ENCODE measurements at places on chromosomes 4 and X.

DNA sequence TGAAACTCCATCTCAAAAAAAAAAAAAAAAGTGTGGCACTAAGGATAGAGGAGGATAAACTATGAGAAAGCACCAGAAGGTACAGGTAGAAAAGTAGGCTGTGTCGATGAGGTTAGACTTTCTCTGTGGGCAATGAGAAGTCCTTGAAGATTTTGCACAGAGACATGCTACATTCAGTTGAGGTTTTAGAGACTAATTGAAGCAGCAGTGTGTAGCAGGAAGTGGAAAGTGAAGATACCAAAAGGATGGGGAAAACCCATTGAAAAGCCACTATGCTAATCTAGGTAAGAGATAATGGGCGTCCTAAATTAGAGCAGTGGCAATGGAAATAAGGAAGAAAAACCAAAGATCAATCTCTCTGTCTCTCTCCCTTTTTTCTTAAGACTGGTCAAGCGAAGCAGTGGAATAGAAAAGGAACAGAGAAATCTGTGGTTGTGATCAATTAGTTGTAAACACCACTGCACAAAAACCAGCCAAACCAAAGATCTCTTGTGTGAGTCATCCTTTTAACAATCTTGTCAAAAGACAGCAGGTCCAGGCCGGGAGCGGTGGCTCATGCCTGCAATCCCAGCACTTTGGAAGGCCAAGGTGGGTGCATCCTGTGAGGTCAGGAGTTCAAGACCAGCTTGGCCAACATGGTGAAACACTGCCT lies 3.5 kb downstream of the SPINK2 start:
- DNase-seq, result no peak

GRCh38 chr4:25677943-25678342 lies 22.3 kb downstream of the SLC34A2 start:
- no peak for DNase-seq

DNA sequence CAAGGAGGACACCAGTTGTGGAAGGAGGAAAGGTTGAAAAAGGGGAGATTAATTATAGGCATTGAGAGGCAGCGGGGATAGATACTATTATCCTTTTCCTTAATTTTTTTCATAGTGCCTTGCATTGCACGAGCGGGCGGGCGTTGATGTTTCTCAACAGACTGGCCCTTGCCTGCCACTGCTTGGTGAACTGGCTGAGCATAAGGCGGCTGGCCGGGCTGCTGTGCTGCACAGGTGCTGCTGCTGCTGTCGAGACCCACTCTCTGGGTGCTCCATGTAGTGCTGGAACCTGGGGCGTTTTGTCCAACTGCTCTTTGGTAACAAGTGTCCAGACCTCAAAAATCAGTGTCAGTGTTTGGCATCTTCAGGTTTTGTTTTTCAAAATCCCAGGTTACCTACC lies 83.3 kb upstream of the PAQR3 start:
- DNase-seq, result no peak

DNA sequence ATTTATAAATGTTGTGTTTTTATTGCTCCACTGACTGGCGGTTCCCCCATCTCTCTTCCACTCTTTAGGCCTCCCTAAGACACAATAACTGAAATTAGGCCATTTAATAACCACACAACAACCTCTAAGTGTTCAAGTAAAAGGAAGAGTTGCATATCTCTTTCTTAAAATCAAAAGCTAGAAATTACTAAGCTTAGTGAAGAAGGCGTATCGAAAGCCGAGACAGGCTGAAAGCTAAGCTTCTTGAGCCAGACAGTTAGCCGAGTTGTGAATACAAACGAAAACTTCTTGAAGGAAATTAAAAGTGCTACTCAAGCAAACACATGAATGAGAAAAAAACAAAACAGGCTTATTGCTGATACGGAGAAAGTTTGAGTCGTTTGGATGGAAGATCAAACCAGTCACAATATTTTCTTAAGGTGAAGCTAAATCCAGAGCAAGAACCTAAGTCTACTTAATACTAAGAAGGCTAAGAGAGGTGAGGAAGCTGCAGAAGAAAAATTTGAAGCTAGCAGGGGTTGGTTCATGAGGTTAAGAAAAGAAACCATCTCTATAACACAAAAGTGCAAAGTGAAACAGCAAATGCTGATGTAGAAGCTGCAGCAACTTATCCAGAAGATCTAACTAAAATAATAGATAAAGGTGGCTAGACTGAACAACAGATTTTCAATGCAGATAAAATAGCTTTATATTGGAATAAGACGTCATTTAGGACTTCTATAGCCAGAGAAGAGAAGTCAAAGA lies 194.0 kb upstream of the TTC29 start:
- no peak for DNase-seq

DNA sequence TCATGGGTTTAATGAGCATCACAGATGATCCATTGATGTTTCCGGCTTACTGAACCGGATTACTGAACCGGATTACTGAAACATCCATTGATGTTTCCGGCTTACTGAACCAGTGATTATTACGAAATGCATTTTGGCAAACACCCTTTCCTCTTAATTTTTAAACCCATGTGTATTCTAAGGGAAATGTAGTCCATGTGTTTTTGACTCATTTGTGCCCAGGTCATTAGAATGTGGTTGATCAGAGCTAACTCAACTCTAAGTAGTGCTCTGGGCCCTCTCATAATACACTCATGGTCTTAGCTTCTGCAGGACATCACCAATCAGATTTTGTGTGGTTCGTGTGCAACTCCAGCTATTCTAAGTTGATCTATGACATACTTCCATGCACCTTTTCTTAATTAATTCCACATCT lies 141.6 kb downstream of the SPATA18 start:
- DNase-seq, result no peak

DNA sequence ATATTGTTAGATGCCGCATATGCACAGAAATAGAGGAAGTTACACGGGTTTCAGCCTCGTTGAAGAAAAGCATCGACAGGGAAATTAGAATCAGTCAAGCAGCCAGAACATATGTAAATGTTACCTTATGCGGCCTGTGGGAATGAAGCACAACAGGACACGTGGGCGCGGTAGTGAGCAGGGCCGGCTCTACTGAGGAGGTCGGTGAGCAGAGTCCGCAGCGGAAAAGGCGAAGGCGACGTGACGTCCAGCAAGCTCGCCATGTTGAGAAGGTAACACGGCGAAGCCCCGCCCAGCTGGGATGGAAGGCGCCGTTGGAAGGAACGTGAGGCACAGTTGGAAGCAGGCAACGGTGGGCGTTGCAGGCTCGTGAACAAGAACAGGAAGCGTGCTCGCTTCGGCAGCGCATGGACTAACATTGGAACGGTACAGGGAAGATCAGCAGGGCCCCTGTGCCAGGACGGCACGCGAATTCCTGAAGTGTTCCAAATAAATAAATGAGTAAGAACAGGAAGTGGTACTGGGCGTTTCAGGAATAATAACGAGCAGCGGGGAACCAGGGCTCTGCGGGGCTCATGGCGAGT lies 54.6 kb downstream of the MTNR1A start:
- no peak for DNase-seq

GRCh38 chr4:74109870-74110605 lies 11.0 kb upstream of the CXCL2 start:
- no peak for DNase-seq

GRCh38 chr4:160371446-160371845 lies 1268.6 kb downstream of the RAPGEF2 start:
- DNase-seq, result no peak

DNA sequence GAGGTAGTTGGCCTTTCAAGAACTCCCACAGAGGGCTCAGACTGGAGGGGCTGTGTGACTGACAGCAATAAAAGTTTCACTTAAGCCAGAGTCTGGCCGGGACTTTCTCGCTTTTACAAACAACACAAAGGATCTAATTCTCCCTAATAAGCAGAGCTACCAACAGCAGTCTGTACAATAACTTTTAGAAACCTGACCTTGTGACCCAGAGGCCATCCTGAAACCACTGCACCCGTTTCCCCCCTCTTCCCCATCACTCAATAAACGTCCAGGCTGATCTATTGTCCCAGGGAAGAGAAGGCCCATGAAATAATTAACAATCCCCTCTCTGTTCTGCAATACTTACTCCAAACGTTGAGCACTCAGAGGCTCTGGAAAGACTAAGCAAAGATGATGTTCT lies 442.4 kb downstream of the ZIC3 start:
- no peak for DNase-seq

GRCh38 chrX:50762578-50762977 lies 51.4 kb downstream of the SHROOM4 start:
- no peak for DNase-seq

GRCh38 chrX:15790769-15791290 lies 546 bp downstream of the ZRSR2 start:
- DNase-seq, result no peak

GRCh38 chr4:87762311-87762710 lies 37.0 kb upstream of the IBSP start:
- no peak for DNase-seq

GRCh38 chr4:17096692-17097091 lies 198.2 kb upstream of the LDB2 start:
- no peak for DNase-seq

GRCh38 chr4:154692304-154692818 lies 51.4 kb upstream of the LRAT start:
- DNase-seq, result no peak

- no peak for DNase-seq
Measured at GRCh38 chrX:31331015-31331414, 259.2 kb upstream of the FTHL17 start.

DNA sequence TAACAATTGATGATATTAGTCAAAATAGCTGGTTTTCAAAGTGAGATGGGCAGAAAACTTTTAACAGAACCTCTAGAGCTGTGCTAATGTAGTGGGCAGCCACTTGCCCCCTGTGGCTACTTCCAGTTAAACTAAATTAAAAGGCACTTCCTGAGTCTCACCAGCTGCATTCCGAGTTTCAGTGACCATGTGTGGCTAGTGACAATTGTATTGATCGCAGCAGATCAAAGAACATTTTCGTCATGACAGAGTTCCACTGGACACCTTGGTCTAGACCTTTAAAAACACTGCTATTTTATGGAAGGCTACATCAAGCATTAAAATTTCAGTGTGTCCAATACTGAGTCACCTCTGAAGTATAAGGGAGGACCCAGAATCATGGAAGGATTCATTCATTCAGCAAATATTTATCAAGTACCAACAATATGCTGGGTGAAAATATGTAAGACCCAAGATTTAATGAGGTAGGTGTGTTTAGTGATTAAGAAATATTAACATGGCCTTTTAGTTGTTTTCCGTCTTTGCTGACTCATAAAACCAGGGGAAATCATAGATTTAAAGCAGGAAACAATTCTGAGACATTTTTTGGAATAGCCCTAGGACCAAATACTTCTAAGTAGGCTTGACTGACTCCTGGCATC lies 5.1 kb upstream of the FAT1 start:
- no peak for DNase-seq

- no peak for DNase-seq
Measured at GRCh38 chr4:89915937-89916336, 21.3 kb downstream of the MMRN1 start.

- no peak for DNase-seq
Measured at GRCh38 chrX:39427492-39427891, 626.2 kb downstream of the MID1IP1 start.

DNA sequence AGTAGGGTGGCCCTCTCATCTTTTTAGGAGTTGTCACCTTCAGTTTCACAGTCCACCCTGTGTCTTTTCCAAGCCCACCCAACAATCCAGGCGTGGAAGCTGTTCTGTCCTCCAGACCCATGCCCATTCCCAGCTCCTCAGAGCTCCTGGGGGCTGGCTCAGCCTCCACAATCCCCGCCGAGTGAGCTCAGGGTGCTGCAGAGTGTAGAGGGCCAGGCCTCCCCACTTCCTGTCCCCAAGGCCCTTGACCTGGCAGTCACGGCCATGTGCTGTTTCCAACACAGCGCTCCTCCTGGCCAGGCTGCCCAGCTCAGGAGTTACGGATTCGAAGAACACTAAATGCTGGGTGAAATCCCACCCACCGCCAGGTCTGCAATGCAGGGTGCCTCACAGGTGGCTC lies 31.8 kb downstream of the PDHA1 start:
- no peak for DNase-seq

GRCh38 chr4:145769450-145770037 lies 89.6 kb downstream of the C4orf51 start:
- no peak for DNase-seq

- no peak for DNase-seq
Measured at GRCh38 chr4:27684610-27685011, 824.0 kb downstream of the STIM2 start.

DNA sequence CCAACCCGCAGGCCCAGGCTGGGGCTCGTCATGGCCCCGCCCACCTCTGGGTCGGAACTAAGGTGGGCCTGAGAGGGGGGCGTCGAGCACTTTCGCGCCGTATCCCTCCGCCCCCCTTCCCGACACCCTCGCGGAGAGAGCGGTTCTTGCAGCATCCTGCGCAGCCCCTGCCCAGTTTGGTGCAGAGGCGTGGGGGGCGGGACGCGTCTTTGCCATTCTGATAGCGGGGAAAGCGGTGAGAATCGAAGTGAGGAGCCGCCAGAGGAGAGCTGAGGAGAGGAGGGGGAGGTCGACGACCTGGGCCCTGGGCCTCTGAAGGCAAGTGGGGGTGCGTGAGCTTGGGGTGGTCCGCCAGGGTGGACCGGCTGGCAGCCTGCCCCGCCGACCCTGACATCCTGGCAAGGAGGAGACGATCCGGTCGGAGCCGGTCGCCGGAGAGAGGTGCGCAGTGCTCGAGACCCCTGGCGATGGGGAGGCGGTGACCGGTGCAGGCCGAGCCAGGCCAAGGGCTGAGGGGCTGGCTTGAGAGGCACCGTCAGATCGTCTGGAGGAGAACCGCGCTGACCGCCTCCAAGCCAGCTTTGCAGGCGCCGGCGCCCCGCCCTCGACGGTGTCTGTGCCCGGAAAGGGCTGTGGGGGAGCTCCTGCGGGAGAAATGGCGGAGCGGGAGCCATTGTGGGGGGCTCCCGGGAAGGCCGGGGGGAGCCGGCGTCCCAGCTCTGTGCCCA lies 25.5 kb downstream of the GPRASP3 start:
- no peak for DNase-seq

DNA sequence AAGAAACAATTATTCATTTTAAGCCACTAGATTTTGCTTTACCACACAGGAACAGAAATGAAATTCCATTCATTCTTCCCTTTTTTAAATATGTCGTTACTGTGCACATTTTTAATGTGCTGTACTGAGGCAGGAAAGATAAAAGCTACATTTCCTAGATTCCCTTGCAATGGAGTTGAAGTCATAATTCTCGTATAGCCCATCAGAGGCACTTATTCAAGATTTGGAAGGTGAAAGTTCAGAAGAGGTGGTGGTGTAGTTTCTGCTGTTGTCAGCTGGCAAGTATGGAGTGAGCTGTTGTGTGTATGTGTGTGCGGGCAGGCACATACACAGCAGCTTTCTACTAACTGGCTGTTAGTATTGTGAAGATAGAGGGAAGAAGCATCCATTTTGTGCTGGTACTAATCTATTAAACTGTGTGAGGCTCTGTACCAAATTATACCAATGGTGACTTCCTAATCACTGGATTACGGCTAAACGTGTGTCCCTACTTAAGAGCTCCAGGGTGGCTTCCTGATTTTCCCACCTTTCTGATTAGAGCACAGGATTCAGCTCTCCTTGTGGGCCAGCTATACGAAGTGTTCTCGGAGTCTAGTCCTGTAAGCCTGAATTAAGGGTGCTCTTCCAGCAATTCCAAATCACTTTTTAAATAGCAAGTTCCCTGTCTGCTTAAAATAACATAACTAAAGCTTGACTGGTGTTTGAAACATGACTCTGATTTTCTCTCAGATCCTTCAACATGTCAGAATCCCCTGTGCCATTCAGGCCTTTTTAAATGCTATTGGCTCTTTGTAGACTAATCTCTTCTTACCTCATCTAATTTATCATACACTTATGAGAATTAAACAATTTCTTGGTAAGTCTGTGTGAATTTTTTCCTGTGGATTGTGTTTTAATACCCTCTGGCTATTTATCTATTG lies 43.8 kb downstream of the PDS5A start:
- no peak for DNase-seq

Measured in activated CD8-positive, alpha-beta memory T cell treated with anti-CD3 and anti-CD28 coated beads for 1 hour (primary cell).